ENCODE measurements at places on chromosomes 6 and 20.

DNA sequence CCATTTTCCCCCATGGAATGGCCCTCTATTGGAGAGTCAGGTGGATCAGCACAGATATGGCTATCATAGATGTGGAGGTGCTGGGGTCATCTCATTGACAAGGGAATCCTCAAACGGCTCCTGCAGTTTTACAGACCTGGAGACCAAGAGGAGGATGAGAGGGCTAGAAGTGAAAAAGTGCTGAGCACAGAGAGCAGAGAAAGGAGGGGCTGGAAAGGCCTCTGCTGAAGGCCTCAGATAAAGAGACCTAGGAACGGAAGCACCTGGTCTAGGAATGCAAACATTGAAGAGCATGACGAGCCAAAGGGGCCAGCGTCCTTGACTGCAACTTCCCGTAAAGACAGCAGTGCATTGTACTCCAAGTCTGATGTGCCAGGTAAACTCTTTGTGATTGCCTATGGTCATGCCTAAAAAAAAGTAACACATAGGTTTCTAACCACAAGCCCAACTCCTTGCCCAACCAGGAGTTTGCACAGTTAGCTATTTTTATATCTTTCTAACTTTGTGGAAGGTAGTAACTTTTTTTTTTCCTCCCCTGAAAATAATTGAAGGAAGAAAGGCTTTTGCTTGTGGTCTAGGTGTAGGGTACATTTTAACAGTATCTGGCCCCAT, 15.2 kb downstream of the RSPH4A start:
- DNase-seq = no peak

DNA sequence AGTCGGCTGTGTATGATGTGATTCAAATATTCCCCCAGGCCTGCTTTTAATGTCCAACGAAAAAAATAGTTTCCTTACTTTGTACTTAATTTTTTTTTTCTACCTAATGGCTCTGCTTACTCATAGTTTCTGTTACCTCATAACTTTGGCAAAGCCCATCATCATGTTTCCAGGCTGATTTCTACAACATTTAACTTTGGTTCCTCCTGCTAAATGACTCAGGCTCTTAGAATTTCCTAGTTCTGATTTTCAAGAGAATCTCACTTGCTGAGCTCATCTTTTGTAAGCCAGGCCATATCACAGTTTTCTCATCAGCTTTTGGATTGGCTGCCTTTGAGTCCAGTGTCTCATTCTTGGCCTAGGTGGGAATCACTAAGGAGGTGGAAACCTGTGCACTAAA, 323.1 kb downstream of the HDGFL1 start:
- no peak for DNase-seq

GRCh38 chr20:23391707-23392310, 29.5 kb downstream of the NAPB start:
- DNase-seq = no peak

GRCh38 chr20:59648466-59649070, 44.2 kb downstream of the PHACTR3 start:
- DNase-seq = no peak

DNA sequence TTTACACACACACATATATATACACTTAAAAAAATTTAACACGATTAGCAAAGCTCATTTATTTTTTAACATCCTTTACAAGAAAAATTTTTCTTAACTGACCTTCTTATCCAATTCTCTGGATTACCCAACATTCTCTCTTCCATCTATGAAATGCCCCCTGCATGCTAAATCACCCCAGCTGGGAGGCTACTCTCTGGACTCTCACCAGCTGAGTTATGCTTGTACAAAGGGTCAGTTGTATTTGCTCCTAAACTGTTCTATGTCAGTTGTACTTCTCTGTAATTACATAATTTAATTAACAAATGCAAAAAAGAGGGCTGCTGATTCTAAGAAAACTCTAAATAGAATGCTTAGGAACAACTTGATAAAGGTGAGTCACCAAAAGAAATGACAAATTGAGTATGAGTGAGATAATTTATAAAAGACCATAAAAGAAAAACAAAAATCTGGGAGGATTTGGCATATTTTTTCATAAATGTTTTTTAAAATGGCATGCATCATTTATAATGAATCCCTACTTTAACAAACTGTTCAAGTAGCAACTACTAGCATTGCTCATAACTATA, 120.5 kb downstream of the KIF13A start:
- peak; percentile 90 for DNase-seq

DNA sequence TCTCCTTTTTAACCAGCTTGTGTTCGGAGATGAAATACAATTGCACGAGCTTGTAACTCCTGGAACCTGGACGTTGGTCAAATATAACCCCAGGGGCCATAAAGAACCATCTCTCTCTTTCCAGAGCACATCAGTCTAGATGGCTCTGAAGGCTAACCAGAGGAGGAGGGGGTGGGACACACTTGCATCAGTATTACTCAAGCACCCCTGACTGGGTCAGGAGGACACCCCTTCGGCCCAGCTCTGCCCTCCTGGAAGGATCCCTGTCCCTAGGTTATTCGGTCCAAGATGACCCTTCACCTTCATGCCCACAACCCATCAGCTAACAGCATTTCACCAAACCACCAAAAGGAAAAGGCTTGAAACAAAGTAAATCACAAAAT, 67.1 kb downstream of the FYN start:
- DNase-seq = no peak

DNA sequence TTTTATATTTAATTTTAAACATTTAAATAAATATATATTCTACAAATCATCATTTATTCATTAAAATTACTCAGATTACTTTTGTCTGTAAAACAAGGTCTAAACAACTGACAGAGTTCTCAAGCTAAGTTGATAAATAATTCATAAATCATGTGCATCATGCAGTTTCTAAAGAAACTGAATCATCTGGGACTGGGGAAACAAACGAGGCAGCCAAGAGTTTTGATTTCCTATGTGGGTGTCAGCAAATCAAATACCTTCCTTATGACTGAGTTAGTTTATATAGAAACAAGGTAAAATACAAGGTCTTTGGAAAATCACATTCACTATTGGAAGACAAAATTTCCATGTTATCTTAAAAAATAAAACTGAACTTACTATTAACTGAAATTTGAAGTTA, 149.9 kb upstream of the BEND6 start:
- DNase-seq = no peak

DNA sequence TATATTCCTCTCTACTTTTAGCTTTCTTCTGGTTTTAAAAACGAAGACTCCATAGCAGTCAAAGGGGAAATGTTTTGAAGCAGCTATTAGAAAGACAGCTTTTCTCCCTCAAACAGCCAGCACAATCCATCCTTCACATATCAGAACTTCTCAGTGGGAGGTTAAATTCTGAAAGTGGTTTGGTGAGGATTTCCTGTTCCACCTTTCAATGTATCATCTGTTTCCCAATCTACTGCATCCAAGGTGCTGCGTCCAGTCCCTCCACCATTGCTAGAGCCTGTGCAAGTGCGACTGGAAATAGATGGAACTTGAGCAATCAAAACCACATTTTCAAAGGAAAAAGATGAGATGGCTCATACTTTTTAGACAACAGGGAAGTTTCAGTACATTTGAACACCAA, 508.3 kb upstream of the ARID1B start:
- no peak for DNase-seq

GRCh38 chr6:27503436-27504030, 30.6 kb upstream of the ZNF184 start:
- peak; percentile 55 for DNase-seq

DNA sequence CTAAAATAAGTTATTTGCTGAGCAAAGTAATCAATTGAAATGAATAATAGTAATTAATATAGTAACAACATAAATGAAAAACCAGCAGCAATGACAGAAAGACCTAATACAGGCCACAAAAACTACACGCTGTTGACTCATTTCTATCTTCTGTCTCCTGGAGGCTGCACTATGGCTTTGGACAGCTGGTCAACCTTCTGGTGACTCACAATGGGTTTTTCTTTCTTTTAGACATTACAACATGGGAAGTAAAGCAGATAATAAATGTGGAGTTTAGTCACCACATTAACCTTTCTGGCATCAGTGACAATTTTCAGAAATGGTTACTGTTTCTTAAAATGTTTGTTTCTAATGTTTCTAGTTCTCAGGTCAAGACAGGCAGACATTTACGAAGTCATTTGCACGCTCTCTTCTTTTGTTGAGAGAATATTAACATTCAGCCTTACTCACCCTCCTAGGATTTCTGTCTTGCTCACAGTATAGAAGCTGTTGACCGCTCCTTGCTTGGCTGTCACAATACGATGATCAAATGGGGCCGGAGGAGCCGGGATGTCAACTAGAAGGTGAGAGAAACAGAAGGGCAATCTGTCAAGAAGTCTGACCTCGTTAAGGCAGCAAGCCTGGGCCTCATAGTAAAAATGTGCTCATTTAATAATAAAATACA, 62.2 kb downstream of the MYLK4 start:
- DNase-seq = no peak

DNA sequence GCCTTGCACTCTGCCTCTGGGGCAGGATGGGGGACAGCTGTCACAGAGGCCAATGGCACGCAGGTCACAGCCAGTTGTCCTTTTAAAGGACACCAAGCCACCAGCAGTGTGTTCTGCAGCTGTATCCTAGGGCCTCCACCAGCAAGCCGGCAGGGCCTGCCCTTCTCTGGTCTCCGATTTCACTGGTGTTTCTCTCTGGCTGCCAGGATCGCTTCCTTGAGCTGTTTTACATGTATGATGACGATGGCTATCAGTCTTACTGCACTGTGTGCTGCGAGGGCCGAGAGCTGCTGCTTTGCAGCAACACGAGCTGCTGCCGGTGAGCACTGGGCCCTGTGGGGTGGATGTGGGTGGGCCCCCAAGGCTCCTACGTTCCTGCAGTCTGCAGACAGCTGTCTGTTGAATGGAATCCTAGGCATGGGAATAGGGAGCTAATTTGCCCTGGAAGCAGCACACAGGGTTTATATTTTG, 22.7 kb upstream of the MAPRE1 start:
- DNase-seq = no peak

- no peak for DNase-seq
Observed at GRCh38 chr6:31465718-31466117, 32.2 kb upstream of the MICB start.

GRCh38 chr6:33114406-33114805, 38.6 kb downstream of the HLA-DPB1 start:
- DNase-seq = no peak

DNA sequence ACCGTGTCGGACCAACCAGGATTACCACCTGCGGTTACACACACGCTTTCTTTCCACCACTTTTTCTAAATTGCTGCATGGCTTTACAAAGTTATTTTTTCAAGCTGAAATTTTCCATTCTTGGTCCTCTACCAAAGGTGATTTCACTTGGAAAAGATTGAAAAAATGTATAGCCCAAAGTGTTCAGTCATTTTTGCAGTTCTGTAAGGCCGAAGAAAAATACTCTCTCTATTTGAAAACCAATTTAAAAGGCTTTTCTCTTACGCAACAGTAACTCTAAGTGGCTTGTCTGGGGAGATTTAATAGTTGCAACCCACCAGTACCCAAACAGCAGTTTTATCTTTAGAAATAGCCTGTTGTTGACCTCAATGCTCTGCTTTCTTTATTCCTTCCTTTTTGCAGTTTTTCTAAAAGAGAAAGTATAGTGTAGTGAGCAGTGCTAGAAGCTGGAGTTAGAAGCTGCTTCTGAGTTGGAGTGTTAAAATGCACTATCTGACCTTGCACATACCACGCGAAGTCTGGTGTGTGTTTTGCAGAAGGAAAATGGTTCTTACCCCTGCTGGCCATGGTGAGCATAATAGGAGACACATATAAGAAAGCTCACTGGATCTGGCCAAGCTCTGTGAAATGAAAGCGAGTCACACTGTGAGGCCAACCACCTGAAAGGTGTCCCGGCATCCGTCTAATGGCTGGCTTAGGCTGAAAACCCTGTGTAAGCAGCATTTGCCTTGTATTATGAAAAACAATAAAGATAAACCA, 271.6 kb upstream of the PRND start:
- DNase-seq = no peak

GRCh38 chr6:52696418-52696817, 25.5 kb downstream of the TMEM14A start:
- no peak for DNase-seq

DNA sequence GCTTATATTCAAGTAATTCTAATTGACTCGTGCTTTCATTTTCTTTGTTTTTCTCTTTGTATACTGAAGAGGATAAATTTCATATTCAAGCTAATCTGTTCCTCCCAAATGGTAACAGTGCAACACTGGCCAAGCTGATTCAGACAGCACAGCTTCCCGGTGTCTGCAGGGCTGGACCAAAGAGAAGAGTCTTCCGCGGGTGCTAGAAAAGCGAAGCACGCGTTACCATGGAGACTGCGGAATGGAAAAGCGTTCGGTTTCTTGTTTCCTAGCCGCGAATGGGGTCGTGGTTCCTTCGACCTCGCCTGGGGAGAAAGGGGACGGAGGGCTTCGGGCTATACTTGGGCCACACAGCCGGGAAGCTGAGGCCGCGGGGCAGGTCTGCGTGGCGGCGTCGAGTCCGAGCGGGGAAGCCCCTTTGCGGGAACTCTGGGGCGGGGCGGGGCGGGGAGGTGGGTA, 6.2 kb upstream of the ZNF311 start:
- DNase-seq = no peak

DNA sequence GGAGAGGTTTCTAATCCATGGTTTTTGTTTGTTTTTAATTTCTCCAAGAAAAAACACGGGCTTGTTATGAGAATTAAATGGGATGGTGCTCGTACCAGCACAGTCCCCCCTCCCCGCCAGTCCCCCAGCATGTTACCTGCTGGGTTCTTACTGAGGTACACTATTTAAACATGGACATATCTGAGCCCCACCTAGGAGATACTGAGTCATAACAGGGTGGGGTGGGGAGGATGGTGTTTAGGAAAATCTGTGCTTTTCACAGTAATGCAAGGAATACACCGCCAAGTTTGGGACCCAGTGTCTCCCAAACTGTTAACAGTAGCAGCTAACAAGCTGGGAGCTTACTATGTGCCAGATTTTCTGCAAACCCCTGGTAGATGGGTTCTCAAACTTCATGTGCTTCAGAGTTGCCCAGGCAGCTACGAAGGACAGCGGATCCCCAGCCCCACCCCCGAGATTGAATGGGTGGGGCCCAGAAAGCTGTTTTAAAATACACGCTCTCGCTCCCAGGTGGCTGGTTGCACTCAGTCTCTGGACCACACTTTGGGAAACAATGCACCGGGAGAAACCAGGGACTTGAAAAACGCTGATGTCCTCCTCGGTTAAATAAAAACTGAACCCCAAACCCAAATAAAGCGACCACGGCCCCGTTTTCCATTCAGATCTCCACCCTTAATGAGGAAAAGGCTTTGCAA, 995 bp downstream of the ZFP64 start:
- DNase-seq = peak; percentile 24

- DNase-seq = peak; percentile 30
Observed at GRCh38 chr6:138493413-138493812, 5.9 kb downstream of the NHSL1 start.

- DNase-seq = peak; percentile 25
Observed at GRCh38 chr6:113873043-113873667, 16.0 kb downstream of the MARCKS start.

Data from putamen (tissue), 1 donor.